ENCODE measurements at places on chromosomes 5 and 9. TPM values are rescaled to one million over a fixed set of nuclear protein-coding genes. Genes with fewer than 3 reads are reported as not detected.

Gene ARID3C
- not detected for total RNA-seq

- peak; percentile 34 for DNase-seq
These were observed 57.9 kb downstream of the DOCK8 start for GRCh38 chr9:272251-273213.

Gene ECM2
- total RNA-seq = 0.17 TPM

GRCh38 chr5:171336521-171337209 lies 27.6 kb downstream of the TLX3 start:
- peak; percentile 80 for DNase-seq

DNA sequence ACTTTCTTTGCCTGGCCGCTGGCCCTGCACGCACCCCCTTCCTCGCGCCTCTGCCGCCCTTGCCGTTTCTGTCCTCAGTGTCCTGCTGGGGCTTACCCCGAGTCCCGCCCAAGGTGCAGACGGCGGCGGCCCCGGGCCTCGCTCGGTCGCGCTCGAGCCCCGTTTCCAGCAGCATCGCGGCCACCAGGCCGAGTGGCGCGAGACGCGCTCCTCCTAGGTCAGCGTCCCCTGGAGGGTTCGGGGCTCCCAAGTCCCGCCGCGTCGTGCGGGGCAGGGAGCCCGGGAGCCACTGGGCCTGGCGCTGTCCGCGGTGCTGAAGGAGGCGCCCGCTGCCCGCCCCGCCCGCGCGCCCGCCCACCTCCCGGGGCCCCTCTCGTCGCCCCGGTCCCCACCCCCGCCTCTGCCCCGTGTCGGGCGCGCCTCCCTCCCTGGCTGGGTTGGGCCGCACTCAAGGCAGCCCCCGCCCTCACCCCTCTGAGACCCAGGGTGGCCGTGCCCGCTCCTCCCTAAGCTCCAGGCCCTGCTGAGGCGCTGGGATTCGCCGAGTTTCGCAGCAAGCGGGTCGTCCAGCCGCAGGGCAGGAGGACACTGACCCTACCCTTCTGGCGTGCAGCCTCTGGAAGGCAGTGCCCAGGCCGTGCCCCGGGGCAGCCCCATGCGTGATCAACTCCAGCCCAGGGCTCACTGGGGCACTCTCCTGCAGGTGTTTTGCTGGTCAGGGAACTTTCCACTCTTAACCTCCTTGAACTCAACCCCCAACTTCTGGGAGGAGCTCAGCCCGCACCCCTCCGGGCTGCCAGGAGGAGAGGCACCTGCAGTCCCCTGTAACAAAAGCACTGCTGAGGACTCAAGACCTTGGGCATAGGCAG lies at the start of gene LHX3:
Gene LHX3, minus strand, starts transcription at position 291 of the 869 bp plus-strand sequence. Its CDS starts 116 bp downstream, at position 175.
- DNase-seq = peak; percentile 58

DNA sequence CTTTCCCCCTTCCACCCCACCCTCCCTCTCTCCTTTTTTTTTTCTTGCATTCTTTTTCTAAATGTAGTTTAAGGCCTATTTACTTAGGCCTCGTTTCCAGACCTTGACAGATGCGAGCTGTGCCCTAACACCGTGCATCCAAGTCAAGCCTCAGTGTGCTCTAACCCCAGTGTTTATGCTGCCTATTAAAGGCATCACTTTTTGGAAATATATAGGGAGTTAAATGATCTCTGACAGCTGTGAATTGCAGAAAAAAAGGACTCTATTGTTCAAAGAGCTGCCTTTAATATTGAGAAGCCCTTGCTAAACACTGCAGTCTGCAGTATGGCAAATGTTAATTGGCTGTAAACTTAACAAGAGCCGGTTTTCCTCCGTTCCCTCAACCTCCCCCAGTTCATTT lies 270.4 kb upstream of the TUT7 start:
- no peak for DNase-seq

DNA sequence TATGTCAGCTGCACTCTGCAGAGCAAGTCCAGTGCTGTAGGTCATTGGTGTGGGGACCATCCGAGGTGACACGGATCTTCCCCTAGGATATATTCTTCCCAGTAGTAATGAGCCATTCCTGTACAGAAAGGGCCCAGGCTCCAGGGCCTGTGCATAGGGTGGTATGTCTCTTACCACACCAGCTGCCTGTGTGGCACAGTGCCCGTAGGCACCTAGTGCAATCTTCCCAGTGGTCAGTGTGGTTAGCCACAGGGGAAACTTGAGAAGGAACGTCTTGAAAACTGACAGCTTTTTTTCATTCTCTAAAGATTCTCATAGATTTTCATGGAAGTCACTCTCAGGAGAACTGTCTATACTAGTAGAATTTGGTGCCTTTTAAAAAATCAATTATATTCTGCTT lies 39.8 kb downstream of the CYSTM1 start:
- peak; percentile 94 for DNase-seq

DNA sequence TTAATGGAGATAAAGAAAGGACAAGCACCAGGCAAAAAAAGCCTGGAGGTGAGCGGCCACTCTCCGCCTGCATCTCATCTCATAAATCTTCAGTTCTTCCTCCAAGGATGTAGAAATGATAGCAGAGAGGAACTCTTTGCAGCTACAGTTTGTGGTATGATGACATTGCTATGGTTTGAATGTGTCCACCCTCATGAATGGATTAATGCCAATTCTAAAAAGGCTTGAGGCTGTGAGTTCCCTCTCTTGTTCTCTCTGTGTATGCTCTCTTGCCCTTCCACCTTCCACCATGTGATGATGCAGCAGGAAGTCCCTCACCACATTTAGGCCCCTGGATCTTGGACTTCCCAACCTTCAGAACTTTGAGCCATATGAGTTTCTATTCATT lies 126.4 kb downstream of the SPOCK1 start:
- peak; percentile 35 for DNase-seq

Gene IL33
- total RNA-seq = 0.06 TPM

DNA sequence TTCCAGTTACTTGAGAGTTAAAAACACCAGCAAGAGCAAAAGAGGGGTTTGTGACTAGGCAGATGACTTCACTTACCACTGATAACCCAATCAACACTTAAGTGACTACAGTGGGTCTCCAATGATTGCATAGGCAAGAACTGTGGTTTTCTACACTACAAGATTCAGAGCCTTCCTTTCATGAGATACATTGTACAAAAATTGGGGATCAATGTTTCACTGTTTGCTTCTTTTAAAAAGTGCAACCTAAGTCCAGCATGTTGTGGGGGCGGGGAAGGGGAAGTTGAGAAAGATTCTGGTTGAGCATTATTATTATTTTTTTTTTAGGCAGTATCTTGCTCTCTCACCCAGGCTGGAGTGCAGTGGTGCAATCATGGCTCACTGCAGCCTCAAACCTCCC lies 3.6 kb downstream of the IQGAP2 start:
- no peak for DNase-seq

- DNase-seq = peak; percentile 70
These were observed 148.5 kb downstream of the BNC2 start for GRCh38 chr9:16721972-16722371.

Gene TTC1
- 131 TPM for total RNA-seq
